ENCODE measurements at places on chromosomes 16 and 17.

DNA sequence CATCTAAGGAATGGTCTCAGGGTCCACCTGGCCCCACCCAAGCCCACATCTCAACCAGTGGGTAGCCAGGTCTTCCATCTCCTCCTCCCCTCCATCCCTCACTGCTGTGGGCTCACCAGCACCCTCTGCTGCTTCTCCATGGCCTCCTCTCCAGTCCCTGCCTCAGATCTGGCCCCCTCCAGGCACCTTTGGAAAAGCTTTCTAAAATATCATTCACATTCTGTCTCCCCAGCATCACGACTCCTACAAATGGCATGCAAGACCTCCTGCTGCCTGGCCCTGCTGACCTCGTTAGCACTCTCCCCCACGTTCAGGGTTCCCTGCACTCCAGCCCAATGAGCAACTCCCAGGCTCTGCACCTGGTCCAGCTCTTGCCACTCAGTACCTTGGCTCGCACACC, 13.7 kb downstream of the GLP2R start:
- DNase-seq: peak; percentile 40

DNA sequence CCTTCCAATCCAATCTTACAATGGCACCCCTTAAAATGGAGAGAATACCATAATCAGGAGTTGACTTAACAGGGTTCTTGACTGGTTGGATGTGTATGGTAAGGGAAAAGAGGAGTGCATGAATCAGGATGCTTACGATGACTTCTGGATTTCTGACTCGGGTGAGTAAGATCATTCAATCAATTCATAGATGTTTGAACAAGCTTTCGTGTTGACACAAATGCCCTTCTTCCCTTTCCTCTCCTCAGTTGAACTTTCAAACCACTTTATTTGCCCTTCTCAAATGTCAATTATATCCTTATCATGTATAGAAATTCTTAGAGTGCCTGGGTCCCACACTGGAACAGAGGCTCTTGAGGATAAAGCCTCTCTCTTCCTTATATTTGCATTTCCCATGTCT, 25.9 kb downstream of the ABCC12 start:
- DNase-seq: no peak

DNA sequence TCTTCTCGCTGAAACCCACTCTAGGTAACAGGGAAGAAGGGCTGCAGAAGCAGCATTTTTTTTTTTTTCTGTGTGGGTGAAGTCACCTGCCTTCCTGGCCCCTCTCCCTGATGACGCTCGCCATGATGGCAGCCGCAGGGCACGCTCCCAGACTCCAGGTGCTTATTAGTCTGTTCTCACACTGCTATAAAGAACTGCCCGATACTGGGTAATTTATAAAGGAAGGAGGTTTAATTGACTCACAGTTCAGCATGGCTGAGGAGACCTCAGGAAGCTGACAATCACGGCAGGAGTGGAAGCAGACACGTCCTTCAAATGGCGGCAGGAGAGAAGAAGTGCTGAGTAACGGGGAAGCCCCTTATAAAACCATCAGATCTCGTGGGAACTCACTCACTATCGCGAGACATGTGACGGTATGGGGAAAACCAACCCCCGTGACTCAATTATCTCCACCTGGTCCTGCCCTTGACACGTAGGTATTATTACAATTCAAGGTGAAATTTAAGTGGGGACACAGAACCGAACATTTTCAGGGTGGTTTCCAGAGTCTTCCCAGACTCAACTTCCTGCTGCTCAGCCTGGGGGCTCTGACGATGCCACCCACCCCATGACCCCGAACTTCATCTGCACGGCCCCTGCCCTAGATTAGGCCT, 34.9 kb upstream of the NLRP1 start:
- peak; percentile 87 for DNase-seq

- peak; percentile 29 for DNase-seq
These were observed 6.9 kb downstream of the HNF1B start for GRCh38 chr17:37737971-37738370.

DNA sequence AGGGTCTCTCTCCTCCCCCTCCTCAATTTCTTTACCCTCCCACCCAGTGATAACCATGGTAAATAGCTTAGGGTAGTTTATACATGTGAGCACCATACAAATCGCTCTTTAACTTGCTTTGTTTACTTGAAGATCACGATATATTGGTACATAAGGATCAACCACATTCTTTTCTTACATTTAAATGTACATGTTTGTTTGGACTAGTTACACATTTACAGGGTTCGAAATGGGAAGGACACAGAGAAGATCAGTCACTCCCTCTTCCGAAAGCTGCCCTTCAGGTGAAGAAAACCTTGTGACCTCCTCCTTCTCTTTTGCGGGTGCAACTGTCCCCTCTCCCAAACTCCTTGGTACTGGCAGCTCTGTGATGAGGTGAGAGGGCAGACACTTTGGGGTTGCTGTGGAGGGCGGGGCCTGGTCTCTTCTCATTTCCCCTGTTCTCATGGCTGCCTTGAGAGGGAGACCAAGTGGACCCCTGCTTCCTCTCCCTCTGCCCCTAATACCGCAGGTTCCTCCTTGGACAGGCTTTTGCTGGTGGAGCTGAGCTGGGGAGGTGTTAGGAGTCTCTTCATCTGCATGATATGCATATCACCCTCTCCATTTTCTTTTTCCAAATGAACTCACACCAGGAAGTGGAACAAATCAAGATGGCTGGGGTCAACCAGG, 4.7 kb upstream of the PIK3R6 start:
- no peak for DNase-seq

GRCh38 chr17:17609121-17609520, 17.6 kb upstream of the PEMT start:
- DNase-seq: peak; percentile 32

- DNase-seq: peak; percentile 27
These were observed 93.8 kb upstream of the FAM20A start for GRCh38 chr17:68694791-68695485.

GRCh38 chr16:86865851-86866662, 287.7 kb downstream of the FOXL1 start:
- peak; percentile 41 for DNase-seq

DNA sequence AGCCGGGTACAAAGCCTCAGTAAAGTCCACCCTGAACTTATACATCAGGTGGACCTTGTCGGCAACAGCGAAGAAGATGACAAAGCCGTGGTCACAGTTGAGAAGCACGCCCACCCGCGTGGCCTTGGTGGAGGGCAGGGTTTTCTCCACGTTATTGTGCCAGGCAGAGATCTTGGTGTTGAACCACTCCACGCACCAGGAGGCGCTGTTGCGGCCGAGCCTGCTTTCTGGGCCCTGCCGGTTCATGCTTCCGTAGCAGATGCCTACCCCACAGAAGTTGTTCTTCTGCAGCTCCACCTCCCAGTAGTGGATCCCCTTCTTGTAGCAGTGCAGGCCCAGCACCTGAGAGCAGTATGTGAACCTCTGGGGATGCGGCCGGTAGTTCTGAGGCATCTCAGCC, 22.1 kb downstream of the TRIM25 start:
- no peak for DNase-seq

GRCh38 chr16:70728150-70728549, 42.3 kb upstream of the MTSS2 start:
- DNase-seq: no peak

DNA sequence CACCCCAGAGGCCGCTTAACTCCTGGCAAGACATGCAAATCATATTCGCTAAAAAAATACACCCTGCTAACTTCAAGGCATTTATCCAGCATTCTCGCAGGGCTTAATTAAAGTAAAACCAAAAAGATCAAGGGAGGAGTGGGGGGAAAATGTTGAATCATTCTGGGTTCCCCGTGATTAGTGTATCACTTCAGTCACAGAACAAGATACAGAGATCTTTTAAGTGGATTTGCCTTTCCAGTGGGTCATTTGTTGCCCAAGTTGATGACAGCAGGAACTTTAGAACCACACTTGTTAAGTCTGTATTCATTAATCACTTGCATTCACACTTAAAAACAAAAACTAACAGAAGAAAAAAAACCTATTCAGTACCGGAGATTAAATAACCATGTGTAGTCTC, 17.3 kb downstream of the CRYBA1 start:
- no peak for DNase-seq

DNA sequence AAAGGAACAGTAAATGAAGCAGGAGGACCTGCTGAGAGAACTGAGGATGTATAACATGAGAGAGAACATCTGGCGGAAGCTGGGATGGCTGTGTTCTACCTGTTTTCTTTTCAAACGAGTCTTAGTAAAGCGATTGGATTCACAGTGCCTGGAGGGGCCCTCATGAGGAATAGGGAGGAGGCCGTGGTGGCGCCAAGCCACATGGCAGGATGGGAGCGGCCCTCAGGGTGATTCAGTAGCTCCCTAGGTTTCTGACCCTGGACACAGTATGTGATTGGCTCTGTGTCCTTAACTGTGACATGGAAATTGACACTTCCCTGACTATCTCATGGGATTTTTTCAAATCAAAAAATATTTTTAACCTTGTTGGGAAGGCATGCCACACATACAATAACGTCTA, 32.1 kb downstream of the USP43 start:
- DNase-seq: peak; percentile 45

- DNase-seq: peak; percentile 30
These were observed 13.7 kb downstream of the ZNRF1 start for GRCh38 chr16:75012380-75013081.

DNA sequence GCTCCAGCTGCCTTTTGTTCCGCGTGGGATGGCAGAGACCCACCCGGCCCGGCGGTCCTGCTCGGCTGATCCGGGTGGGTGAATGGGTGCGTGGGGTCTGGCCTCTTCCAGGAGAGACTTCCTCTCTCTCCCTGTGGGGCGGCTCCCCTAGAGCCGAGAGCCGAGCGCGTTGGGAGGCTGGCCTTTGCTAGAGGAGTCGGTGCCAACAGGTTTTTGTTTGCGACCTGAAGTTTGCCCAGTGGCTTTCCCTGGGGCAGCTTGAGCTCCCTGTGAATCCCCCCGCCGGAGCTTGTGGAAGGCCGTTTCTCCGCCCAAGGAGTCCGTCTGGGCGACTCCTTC, 970 bp downstream of the EPN2 start:
- DNase-seq: peak; percentile 41

- no peak for DNase-seq
These were observed 20.4 kb downstream of the HOXB1 start for GRCh38 chr17:48510381-48510760.

GRCh38 chr17:46818929-46819859, 702 bp upstream of the WNT3 start:
- DNase-seq: no peak

DNA sequence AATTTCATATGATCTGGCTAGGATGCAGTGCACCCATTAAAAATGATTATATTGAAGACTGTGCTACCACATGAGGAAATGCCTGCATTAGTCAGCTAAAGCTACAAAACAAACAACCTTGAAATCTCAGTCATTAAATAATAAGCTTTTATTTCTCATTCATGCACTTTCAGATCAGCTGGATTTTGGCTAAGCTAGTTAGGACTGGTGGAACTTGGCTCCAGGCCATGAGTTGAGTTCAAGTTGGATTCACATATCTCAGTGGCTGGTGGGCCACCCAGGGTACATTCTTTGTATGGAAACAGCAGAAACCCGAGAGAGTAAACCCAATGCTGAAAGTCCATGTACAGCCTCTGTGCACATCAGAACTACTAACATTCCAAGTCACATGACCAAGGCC, 6.4 kb upstream of the SLFN12L start:
- DNase-seq: no peak

DNA sequence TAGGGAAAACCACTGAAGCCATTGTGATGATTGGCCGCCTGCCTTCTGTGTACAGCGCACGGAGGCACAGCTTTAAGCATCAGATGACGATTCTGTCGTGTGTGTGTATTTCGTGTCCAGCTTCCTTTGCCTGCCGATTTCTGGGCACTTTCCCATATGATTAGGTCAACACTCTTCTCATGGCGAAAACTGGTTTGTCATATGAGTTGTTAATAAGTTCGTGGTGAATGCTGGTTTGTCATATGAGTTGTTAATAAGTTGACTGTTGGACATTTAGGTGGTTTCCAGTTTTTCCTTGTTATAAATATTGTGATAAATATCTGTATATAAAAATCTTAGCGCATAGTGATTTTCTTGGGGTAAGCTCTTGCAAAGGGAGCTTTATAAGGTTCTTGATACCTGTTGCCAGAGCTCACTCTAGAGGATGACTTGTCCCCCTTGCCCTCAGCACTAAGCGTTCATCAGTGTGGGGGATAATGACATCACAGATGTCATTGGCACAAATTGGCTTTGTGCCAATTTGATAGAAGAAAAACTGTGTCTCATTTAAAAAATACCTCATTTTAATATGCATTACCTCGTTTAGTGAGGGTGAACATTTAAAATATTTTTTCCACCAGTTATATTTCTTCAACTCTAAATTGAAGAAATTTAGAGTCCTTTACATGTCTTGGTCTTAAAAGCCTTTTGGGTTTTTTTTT, 40.0 kb downstream of the PGS1 start:
- DNase-seq: no peak

DNA sequence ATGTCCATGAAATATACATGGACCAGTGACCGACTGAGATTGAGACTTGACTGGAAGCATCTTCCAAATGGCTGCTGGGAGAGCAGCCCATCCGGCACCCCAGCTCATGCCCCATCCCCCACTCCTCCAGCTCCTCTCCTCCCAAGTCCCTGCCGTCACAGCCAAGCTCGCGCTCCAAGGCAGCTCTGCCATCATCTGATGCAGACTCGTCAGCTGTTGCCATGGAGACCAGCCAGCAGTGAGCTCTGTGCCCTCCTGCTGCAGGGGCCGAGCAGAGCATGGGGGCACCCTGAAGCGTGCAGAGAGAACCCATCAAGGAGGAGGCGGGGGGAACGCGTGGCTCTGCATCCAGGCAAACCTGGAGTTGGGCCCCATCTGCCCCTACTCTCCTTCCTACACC, 74.5 kb upstream of the TNRC6C start:
- no peak for DNase-seq

GRCh38 chr16:63244631-63245030, 1208.4 kb upstream of the CDH8 start:
- no peak for DNase-seq

GRCh38 chr17:8062435-8062806, 23.6 kb downstream of the ALOX15B start:
- DNase-seq: no peak

DNA sequence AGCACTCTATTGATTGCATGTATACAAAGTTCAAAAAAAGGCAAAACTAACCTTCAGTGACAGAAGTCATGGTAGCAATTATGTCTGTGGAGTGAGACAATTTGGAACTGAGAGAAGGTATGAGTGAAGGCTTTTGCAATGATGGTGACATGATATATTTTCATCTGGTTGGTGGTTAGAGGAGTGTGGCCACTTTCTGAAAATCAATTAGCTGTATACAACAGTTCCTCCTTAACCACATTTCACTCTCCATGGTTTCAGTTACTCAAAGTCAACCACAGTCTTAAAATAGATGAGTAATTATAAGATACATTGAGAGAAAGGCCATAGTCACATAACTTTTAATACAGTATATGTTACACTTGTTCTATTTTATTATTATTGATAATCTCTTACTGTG, 26.2 kb downstream of the ADAMTS18 start:
- no peak for DNase-seq

GRCh38 chr17:6215071-6216035, 145.2 kb downstream of the WSCD1 start:
- no peak for DNase-seq

Data from Daoy (cell line).